ENCODE measurements at places on chromosomes 12 and 14.

- DNase-seq = peak; percentile 76
These were observed 16.9 kb downstream of the OR6S1 start for GRCh38 chr14:20624495-20625070.

GRCh38 chr12:124686370-124687173 lies 119.2 kb upstream of the NCOR2 start:
- no peak for DNase-seq

DNA sequence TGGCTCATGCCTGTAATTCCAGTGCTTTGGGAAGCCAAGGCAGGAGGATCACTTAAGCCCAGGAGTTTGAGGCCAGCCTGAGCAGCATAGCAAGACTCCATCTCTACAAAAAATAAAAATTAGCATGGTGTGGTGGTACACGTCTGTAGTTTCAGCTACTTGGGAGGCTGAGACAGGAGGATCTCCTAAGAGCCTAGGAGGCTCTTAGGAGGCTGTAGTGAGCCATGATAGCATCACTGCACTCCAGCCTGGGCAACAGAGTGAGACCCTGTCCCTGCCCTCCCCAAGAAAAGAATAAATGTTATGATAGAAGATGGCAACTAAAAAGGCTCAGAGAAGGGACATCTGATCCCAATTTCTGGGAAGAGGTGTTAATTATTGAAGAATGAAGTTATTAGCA lies 3.2 kb upstream of the MANSC1 start:
- no peak for DNase-seq

DNA sequence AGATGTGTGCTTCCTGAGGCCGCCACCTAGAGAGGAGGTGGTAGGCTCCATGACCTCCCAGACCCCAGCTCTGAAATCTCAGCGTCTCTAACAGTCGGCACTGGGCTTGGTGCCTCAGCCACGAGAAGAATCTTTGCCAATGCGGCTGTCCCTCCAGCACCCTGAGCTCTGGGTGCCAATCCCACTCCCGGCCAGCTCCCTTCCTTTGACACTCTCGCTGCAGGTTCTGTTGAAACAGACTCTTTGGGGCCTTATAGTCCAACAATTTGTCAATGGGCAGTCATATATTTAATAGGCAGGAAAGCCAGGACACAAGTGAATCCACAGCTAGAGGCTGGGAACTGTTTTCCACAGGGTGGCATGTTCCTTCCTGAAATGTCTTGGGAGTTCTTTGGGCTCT lies 52.8 kb downstream of the PRMT8 start:
- no peak for DNase-seq

Data from activated effector memory CD4-positive, alpha-beta T cell treated with anti-CD3 and anti-CD28 coated beads, Interleukin-2, amount 50 U/mL, for 16 hours (primary cell).